ENCODE measurements at places on chromosomes 3 and 15. TPM values are rescaled to one million over a fixed set of nuclear protein-coding genes. Genes with fewer than 3 reads are reported as not detected.
A peak's percentile ranks its signal among the peaks of the same experiment; 100 is the strongest.

GRCh38 chr3:178140531-178141304, 395.5 kb upstream of the KCNMB2 start:
- peak; percentile 14 for DNase-seq

GRCh38 chr3:140695361-140696061, 17.6 kb downstream of the TRIM42 start:
- no peak for DNase-seq

- peak; percentile 36 for DNase-seq
Observed at GRCh38 chr3:12957339-12957738, 115.9 kb downstream of the IQSEC1 start.

DNA sequence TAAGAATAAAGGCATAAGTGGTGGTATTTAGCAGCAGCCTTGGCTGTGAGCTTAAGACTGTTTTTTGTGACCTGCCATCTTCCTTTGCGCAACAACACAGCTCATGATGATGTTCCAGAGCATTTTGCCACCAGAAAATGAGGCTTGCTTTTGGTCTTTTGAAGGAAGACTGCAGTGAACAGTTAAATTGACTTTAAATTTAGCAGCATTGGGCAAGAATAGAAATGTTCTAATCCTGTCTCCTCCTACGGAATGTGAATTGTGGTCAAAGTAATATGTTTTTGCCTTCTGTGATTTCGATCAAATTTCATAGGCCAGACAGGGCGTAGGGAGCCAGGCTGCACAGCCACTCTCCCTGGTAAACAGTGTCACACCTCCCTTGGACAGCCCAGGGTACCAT, 460.7 kb upstream of the RASGRP1 start:
- no peak for DNase-seq

DPPA4 gene
- total RNA-seq, result 1.8 TPM

- peak; percentile 48 for DNase-seq
Observed at GRCh38 chr3:23800731-23801130, 5.0 kb upstream of the UBE2E1 start.

PLOD2 gene
- 77.9 TPM for total RNA-seq

DNA sequence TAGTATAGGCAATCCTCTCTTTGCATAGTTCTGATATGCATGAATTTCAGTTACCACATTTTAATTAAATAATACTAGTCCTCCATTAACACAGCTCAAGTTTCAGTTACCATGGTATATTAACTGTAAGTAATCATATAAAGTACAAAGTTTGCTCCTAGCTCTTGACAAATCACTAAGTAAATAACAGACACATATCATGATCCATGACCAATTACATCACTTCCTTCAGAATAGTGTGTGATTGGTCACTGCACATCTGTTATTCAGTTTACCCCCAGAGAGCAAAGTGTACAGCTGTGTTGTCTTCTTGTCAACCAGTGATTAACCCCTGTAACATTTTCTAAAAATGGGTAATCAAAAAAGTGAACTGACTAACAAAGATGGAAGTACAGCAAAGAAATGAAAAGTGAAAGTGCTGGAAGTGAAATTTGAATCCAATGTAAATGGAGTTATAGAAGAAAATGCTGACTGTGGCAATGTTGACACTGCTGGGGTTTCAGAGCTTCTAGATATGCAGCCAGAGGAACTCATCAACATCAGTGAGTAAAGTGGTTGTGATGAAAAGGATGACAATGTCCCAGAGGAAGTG, 30.2 kb upstream of the LEKR1 start:
- no peak for DNase-seq

DNA sequence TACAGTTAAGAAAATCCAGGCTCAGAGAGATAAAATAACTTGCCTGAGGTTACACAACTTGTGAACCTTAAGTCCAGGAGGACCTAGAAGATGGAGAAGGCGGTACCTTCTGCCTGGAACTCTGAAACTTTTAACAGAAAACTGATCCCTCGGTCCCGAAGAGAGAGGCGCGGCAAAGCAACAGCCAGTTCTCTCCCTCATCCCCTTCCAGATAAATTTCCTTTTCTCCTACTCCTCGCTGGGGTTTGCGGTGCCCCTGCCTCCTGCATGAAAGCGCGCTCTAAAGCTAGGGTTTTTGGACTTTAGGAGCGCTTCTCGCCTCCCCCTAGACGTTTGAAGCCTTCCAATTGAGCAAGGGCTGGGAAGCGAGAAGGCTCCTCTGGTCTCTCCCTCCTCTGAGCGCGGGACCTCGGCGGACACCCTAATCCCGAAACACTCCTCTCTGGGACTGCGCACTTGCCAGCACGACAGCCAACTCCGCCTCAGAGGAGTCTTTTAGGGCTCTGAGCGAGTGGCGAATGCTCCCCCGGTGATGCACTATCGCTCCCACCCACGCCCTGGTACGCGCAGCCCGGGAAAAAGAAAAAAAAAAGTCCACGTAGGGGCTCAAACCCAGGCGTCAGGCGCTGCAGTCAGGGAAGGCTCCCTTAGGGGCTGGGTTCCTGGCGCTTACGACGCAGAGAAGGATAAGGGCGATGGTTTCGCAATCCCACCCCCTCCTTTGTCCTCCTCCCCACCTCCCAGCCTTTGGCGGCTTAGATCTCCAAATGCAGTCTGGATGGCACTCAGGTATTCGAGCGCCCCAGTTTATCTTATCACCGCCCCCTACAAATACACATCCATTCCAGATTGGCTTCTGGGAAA, 7.9 kb upstream of the EOMES start:
- DNase-seq, result no peak

DNA sequence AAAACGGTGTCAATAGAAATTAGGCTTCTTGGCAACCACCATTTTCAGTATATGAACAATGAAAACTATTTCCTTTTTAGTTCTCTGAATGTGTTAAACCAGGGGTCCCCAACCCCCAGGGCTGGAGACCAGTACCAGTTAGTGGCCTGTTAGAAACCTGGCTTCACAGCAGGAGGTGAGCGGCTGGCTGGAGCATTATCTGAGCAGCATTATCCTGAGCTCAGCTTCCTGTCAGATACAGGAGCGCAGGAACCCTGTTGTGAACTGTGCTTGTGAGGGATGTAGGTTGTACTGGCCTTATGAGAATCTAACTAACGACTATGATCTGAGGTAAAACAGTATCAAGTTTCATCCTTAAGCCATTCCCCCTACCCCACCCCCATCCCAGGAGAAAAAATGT, 328.7 kb downstream of the ZBBX start:
- no peak for DNase-seq

DNA sequence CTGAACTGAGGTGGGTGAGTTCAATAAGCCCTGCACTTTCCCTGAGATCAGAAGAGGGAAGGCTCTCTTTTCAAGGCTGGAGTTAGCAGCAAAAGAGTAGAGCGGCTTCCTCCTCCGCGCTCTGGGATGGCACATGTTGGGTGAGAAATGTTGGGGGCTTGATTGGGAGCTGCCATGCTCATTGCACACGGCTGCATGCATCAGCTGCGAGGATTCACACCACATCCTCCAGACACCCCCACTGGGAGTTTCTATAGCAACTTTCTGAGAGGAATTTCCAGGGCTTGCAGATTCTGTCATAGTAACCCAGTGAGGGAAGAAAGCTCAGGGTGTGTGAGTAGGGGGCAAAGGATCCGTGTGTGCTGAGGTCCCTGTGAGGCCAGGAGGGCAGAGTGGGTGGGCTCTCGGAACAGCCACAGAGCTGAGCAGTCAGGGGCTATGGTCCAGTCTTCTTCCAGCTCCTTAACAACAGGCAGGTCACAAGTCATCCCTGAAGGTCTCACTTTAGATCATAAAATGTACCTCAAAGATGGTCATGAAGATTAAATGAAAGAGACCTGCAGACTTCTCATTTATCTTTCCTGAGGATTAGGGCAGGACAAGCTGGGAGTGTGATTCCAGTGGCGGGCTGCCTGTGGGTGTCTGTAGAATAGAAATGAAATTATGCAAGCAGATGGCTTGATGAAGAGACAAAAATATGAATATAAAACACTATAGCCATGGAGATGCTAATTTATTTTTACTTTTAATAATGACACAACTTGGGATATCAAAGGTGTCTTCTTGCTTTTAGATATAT, 75.7 kb upstream of the CHRNA7 start:
- DNase-seq, result no peak

BLM gene
- total RNA-seq, result 2.3 TPM

GRCh38 chr3:133490468-133491351, 82.8 kb upstream of the CDV3 start:
- peak; percentile 34 for DNase-seq

DNA sequence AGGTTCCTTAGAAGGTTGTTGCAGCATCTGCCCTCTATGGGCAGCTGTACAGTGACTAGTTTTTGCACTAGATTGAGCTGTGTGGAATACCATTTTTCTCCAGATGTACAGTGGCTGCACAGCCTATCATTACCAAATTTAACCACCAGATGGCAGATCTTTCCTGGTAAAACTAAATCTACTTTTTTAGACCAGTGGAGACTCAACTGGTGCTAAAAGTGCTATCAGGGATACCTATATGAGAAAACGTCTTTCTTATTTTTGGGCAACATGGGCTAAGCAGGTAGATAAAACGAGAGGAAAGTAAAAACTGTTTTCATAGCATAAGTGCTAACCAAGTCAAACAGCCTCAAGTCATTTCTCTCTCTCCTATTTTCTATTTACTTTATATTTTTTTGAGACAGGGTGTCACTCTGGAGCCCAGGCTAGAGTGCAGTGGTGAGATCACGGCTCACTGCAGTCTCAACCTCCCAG, 21.2 kb downstream of the IGSF10 start:
- no peak for DNase-seq

KY gene
- 0.55 TPM for total RNA-seq

HDC gene
- 55.8 TPM for total RNA-seq

SEMA4B gene
- 37.9 TPM for total RNA-seq

RETNLB gene
- total RNA-seq, result not detected

- no peak for DNase-seq
Observed at GRCh38 chr3:42122261-42123011, 31.3 kb downstream of the TRAK1 start.

STARD5 gene
- total RNA-seq, result not detected

AGTR1 gene
- total RNA-seq, result 10.3 TPM

PLAAT1 gene
- not detected for total RNA-seq

IL5RA gene
- under 0.01 TPM for total RNA-seq

DNA sequence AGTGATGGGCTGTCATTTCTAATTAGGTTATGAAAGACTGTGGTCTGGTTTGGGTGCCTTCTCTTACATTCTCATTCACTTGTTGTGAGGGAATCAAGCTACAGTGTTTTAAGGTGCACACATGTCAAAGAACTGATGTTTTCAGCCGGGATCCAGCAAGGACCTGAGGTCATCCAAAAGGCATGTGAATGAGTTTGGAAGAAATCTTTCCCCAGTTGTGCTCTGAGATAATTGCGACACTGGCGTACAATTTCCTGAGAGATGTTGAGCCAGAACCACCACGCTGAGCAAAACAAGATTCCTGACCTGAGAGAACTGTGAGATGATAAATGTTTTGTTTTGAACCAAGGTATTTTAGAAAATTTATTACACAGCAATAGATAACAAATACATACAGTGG, 295.3 kb upstream of the SLITRK3 start:
- DNase-seq, result no peak

DNA sequence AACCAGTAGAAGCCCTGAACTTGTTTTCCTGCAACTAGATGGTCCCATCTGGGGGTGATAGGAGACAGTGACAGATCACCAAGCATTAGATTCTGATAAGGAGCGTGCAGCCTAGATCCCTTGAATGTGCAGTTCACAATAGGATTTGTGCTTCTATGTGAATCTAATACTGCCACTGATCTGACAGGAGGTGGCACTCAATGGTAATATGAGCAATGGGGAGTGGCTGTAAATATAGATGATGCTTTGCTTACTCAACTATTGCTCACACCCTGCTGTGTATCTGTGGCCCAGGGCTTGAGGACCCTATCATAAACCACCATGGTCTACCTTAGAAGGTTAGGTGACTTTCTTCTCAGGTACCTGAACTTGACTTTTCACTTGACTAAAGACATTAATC, 417.1 kb upstream of the ARHGEF26 start:
- DNase-seq, result no peak

- DNase-seq, result peak; percentile 85
Observed at GRCh38 chr3:134373271-134374104, 759 bp downstream of the AMOTL2 start.

GRCh38 chr3:171711461-171712170, 98.7 kb downstream of the PLD1 start:
- no peak for DNase-seq

DNA sequence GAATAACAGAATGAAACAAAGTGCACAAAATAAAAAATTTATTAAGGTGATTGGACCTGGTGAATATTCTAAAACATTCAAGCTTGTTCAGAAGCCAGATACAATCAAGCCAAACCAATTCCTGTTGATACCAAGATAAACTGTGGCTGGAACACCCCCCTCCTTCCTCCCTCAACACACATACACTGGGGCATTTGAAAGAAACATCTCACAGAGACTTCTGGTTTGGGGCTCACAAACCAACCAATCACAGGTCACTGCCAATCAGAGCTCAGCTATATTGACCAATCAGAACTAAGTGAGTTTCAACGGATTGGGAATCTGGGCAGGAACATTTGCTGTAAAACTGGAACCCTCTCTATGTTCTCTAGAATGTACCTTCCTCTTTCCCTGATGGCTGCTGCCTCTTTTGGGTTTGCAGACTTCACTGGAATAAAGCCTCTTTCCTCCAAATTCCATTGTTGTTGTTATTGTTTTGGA, 340.6 kb upstream of the GOLIM4 start:
- DNase-seq, result no peak

- no peak for DNase-seq
Observed at GRCh38 chr15:72932472-72932871, 119.8 kb upstream of the NEO1 start.

DNA sequence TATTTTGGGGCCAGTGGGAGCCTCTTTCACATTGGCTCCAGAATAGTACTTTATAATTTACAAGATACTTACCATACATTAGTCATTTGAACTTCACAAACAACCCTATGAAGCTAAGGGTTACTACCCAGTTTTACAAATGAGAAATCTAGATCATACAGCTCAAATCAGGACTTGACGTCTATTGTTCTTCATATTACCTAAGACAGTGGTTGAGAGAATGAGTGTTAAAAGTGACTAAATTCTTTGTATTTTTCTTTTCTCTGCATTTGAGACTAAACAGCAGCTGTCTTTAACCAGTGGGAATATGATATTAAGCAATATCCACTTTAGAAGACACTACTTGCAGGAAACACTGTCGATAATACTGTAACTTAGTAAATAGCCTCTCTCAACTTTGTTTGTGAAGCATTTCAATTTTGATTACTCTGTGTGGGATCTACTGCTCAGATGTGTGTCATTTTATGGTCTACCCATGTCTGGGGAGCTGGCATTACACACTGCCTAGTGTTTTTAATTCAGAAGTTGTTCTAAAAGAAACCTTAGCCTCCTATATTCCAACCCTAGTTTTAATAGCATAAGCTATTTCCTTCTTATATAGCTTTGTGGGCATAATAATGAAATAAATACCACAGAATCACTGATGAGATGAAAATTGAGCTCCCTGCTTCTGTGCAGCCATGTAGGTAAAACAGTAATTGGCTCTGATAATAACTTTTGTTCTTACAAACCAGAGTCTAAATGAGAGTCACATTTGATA, 45.9 kb downstream of the IQCH start:
- no peak for DNase-seq

CCNB2 gene
- total RNA-seq, result not detected

GALNT15 gene
- 58.3 TPM for total RNA-seq

SNTN gene
- total RNA-seq, result not detected

Data from stomach (tissue), 19 donors.